ENCODE measurements at places on chromosomes 2 and 18.

GRCh38 chr2:99572373-99573164 is 82.8 kb upstream of the REV1 start:
- no peak for DNase-seq

- DNase-seq, result no peak
These were observed 318.8 kb downstream of the ZEB2 start for GRCh38 chr2:144201126-144201525.

GRCh38 chr2:28136556-28136955 is 246.0 kb downstream of the BABAM2 start:
- no peak for DNase-seq

DNA sequence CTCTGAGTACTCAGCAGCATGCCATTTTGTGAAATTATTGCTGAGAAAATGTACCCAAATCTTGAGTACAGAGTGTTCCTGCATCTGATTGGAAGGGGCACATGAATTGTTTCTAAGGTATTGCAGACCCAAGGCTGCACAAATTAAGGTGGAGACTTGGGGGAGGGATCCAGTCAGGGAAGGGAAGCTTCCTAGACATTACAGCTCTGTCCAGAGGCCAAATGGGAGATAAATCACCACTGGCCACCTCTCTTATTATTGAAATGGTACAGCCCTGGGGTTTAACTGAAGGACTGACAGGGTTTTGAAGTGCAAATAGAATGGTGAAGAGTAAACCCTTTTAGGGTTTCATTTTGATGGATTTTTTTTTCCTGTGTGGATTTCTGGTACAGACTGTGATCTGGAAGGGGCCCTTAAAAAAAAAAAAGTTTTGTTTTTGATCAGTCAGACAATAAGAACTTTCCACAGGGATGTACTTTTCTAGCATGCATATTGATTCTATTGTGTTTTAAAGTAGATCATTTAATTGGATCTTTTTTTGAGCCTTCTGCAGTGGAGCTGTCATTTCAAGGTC is 119.4 kb downstream of the GREB1L start:
- DNase-seq, result no peak

- no peak for DNase-seq
These were observed 193.2 kb downstream of the CDH2 start for GRCh38 chr18:27983780-27984179.

DNA sequence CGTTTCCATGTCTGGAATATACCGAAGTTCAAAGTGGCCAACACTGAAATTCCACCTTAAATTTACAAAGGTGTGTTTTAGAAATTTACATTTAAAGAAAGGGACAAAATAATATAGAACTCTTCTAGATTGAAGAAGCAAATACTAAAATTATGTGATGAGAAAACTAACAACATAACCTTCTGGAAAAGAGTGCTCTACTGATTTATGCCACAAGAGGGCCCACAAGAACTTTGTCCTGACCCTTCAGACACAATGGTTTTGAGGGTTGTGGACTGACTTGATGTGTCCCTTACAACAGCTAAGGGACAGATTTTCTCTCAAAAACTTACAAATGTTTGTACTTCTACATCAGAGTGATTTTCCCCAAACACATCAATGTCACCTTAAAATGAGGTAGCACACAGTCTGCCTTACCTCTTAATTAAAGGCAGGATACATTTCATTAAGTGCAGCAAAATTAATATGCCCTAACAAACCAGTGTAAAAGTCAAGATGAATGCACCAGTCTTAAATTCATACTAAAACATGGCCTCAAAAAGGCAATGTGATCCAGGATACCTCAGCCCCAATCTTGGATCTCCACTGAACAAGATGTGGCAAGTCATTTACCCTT is 36.2 kb downstream of the EIF2AK3 start:
- DNase-seq, result peak; percentile 43

DNA sequence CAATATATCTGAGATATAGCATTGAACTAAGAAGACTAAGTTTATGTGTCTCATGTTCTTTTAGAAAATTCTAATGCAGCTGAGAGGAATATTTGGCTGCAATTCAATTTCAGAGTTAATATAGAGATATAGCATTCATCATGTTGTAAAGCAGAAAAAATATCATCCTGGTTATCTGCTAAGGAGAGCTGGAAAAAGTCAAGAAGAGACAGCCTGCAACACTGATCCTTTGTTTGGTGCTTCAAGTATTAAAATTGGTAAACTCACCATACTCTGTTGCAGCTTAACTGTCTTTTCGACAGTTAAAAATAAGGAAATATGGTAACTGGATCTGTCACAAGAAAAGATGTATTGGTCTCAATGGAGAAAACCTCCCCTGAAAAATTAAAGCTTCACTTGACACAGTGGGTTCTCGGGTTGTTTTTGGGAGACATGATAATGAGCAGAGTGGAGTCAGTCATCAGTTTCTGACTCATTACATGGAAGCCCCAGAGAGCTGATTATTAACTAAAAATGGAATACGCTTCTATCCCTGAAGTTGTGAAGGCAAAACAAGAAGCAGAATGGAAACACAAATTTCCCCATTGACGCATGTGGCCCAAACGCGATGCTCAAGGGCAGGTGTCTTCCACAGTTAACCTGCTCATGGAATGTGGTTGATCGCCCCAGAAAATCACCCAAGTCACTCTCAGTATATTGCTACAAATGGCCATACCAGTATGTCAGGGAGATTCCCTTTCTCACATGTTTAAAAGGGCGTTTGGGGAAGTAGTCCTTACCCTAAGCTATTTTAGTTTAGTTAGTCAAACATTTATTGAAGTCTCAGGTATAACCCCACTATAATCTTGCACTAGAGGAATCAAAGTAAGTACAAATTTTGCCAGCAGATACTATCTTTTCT is 8.2 kb downstream of the BCL2 start:
- DNase-seq, result no peak

GRCh38 chr2:41771710-41772109 is 276.1 kb upstream of the PKDCC start:
- no peak for DNase-seq

DNA sequence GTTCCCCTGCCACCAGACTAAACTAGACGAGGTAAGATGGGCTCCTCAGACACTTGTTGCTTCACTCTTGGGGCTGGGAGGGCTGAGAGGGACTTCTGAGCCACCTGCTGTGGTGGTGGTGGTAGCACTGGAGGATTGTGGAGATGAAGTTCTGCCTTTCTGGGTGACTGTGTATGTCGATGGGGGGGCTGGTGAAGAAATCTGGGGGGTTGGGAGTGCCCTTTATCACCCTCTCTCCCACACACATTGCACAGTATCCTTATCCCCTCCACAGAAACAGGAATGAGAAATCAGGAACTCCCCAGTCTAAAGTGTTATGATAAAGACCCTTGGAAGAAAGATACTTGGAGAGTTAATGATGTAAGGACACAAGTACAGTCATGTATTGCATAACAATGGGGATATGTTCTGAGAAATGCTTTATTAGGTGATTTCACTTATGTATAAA is 38.5 kb downstream of the HK2 start:
- no peak for DNase-seq

GRCh38 chr2:51620796-51621195 is 588.9 kb upstream of the NRXN1 start:
- no peak for DNase-seq

GRCh38 chr2:201929281-201930026 is 104.2 kb upstream of the FZD7 start:
- no peak for DNase-seq

DNA sequence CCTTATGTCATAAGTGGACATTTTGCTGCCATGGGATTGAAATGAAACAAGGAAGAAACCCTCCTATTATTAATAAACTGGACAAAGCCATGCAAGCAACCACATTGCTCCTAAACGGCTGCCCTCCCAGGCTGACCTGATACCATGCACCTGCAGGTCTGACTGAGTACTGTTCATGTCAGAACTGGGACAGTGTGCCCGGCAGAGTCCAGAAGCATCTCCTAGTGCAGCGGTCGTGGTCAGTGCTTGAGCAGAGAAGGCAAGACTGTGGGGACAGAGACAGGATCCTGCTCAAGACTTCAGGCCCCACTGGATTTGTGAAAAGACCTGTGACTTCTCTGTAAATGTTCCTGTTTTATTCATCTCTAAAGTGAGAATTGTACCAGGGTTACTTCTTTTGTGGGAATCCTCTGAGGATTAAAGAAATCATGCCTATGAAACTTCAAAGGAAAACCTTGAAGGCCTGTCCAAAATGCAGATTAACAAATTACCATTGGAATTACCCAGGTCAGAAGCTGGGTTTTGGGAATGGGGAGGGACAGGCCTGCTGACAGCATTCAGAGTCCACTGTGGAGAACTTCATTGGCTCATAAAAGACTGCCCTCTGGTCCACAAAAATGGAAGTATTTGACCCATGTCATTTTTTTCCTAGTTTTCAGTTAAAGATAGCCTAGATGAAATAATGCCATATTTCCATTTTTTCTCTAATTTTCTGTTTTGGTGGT is 13.9 kb downstream of the RNF144A start:
- DNase-seq, result no peak

GRCh38 chr2:233865838-233866237 is 2.3 kb downstream of the MSL3B start:
- no peak for DNase-seq

DNA sequence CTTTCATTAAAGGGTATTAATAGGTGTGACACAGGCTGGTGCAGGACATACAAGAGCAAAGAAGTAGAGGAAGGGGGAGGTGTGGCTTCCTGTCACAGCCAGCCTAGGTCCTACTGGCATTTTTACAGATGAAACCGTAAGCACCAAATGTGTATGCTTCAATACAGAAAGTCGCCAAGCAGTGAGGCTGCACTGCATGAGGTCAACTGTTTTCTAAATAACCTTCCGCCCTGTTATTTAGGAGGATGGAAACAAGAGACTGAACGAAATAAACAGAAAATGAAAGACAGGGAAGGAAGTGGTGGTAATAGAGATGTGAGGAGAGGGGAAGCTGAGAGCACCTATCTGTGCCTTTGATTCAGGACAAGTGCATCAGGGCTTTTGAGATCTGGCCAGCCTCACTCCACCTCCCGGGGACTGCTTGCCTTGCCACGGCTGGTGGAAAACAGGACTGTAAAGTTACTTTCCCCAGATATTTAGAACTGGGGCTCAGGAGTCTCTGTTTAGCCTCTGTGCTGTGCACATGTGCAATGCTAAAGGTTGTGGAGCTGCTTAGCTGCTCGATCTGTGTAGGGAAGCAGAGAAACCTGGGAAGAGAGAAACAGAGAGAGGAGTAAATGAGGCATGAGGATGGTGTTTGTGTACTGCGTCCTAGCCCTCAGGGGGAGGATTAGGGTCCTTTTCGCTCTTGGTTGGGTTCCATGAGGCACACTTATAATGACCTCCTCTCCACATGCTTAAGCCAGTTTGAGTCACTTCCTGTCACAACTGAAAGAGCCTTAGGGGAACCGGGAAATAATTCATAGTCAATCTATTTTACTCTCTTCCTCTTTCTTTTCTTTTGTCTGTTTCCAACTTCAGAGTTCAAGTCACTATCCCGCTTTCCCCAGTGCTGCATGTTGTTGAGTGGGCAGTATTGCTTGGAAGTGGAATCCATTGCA is 62.3 kb upstream of the BOD1L2 start:
- no peak for DNase-seq

Data from stimulated activated CD4-positive, alpha-beta T cell treated with anti-CD3 and anti-CD28 coated beads, Interleukin-2, amount 100 ng/mL, for 48 hours (primary cell).